ENCODE measurements at places on chromosomes 12 and 14.

DNA sequence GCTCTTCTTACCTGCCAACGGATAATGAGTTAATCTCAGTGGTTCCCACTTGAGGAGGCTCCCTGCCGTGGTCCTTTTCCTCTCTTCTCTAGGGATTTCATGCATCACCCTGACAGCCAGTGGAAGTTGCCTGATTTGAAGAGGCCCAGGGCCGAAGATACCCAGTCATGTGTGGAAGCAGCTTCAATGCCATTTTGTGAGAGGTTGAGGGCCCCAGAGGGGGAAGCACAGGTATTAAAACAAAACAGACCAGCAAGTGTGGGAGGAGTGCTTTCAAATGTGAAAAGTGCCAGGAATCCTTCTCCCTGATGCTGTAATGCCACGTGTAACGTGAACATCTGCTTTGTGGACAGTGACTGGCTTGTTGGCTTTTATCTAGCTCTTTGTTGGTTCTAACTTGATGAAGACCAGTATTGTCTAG is 1.5 kb downstream of the TCP11L2 start:
- no peak for DNase-seq

DNA sequence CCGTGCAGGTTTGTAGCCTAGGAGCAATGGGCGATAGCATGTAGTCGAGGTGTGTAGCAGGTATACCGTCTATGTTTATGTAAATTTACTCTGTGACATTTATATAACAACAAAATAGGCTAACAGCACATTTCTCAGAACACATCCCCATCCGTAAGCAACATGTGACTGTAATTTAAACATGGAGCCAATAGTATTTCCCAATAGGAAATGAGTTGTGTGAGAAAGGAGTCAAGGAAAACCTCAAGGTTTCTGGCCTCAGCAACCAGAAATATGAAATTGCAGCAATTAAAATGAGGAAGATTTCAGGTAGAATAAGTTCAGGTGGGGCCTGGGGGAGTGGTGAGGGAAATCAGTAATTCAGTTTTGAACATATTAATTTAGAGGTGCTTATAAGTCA is 136.0 kb downstream of the MSRB3 start:
- peak; percentile 2 for DNase-seq

GRCh38 chr12:47721431-47721973 is 3.8 kb downstream of the ENDOU start:
- no peak for DNase-seq

DNA sequence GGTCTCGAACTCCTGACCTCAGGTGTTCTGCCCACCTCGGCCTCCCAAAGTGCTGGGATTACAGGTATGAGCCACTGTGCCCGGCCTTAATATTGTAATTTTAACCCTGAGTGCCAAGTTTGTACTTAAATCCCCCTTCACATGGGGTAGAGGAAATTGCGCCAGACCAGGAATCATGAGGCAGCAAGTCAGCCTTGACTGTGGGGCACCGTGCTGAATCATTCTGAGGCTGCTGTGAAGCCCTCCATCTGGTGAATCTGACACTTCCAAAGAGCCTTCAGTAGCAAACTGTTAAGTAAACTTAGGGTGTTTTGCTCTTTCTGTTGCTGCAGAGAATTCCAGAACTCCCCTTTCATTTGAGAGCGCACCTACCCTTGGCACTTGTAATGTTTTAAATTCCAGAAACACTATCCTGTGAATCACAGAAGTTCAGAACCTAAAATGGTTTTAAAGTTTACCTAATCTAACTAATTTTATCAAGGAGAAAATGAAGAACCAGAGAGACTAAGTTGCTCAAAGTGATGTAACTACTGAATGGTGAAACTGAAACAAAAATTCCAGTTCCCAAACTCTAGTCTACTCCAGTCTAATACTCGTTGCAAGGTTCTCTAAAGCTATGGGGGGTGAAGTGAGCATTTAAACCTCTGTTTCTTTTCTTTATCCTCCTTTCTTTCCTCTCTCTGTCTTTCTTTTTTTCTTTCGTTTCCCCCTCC is 7.5 kb downstream of the HEBP1 start:
- DNase-seq, result peak; percentile 91

GRCh38 chr12:31471051-31471450 is 119.9 kb downstream of the DENND5B start:
- DNase-seq, result no peak

DNA sequence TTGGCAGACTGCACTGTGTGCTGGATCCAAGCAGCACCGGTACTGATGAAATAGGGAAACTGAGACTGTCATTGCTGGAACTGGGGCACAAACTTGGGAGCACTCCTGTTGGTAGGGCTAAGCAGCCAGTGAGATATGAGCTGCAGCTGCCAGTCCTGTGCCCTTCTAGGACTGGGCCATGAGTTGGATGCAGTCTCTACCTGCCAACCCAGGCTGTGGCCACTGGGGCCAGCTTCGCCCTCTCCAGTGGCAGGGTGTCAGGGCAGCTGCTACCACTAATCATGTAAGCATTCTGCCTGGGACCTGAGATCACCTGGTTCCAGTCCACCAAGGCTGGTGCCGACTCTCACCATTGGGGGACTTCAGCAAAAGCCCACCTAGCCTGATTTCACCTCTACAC is 121.1 kb downstream of the PAWR start:
- DNase-seq, result no peak

DNA sequence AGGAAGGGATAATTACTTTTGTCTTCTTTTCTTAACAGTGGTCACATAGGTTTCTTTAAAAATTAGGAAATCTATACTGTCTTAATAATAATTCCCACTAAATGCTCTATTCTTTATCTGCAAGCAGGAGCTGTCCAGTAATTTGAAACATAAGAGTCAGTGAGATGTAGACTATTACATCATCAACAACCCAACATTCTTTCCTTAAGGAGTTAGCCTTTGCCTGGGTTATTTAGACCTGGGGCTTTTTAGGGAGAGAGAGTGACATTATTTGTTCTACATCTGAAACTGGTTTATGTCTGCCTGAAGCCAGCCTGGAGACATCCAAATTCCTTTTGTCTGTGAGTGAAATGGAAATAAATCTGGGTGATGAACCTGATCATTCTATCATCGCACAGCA is 294.4 kb downstream of the TMTC2 start:
- DNase-seq, result no peak

DNA sequence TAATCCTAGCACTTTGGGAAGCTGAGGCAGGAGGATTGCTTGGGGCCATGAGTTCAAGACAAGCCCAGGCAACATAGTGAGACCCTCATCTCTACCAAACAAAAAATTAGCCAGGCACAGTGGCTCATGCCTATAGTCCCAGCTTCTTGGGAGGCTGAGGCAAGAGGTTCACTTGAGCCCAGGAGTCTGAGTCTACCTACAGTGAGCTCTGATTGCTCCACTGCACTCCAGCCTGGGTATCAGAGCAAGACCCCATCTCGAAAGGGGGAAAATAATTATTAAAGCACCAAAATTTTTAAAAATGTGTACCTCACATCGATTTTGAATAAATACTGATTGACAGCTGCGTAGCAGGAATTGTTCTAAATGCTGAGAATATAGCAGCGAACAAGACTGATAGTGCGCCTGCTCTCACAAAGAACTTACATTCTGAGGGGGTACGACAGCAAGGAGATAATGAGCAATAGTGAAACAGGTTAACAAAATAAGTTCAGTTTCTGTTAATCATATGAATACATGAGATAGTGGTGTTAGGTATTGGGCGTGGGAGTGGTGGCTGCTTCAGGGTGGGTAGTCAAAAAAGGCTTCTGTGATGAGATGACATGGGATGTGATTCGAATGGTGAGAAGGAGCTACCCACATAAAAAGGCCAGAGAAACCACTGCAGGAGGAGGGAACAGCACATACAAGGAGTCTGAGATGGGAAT is 19.6 kb downstream of the HCFC2 start:
- no peak for DNase-seq

GRCh38 chr14:103058164-103059055 is 1.1 kb upstream of the CDC42BPB start:
- no peak for DNase-seq

DNA sequence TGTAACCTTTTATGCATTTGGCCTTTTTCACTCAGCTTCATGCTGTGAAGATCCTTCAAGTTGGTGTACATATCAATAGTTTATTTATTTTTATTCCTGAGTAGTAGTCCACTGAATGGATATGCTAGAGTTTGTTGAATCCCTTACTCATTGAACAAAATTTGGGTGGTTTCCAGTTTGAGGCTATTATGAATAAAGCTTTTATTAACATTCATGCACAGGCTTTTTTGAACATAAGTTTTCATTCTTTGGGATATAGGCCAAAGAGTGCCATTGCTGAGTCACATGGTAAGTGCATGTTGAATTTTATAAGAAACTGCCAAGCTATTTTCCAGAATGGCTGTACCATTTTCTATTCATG is 59.5 kb upstream of the CAPRIN2 start:
- no peak for DNase-seq

DNA sequence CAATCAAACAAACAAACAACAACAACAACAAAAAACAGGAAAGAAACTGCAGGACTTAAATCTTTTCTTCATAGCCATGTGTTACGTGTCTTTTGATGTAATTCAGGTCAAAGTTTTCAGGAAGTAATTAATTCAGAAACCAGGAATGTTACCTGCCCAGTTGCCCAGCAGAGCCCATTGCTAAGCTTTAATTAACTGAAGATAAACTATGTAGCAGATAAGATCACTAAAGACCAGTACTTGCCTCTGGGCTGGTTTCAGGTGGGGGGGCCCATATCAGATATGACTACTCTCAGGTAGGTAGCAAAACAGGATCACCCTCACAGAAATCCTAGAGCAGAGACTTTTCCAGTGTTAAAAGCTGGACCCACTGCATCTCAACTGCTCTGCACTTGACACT is 69.2 kb downstream of the LIN7A start:
- DNase-seq, result no peak

DNA sequence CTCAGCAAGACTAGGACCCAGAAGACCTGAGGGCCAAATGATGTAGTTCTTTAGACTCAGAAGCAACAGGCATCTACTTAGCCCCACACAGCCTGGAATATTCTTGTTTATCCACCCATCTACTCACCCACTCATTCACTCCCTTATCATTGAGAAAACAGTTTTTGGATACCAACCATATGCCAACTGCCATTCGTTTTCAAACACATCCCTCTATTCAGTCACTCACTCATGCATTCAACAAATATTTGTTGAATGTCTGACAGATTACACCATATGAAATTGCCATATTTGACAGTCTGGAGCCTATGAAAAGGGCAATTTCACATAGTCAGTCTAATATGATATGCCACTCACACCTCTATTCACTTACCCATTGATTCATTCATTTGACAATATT is 103.2 kb downstream of the NT5DC3 start:
- no peak for DNase-seq

DNA sequence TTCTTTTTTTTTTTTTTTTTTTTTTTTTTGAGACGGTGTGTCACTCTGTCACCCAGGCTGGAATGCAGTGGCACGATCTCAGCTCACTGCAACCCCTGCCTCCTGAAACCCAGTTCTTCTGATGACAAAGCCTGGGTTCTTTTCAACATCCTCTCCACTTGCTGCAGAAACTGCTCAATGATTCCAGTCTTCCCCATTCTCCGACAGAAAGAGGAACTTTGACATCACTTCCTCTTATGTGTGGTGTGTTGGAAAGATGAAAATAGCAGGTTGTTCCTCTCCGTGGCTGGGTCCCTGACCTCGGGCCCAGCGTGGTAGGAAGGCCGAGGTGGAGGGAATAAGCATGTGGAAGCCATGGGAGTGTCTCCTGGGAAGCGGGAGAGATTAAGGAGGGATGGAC is 198.4 kb downstream of the PHETA1 start:
- DNase-seq, result peak; percentile 93

DNA sequence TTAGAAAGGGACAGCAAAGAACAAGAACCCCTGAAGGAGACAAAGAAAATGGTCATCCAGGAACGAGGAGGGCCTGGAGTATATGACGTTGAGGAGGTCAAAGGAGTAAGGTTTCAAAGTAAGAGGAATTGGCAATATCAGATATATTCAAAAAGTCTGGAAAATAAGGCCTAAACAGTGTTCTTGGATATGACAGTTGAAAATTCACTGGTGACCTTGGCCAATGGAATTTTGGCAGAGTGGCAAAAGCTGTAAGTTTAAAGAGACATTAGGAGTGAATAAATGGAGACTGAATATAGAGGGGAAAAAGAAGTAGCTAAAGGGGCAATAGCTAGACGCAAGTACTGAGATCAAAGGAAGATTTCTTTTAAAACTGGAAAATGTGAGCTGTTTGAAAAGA is 4.1 kb upstream of the ACTN1 start:
- DNase-seq, result no peak

- DNase-seq, result no peak
Observed at GRCh38 chr12:93466625-93467350, 526 bp upstream of the MRPL42 start.

- DNase-seq, result no peak
Observed at GRCh38 chr14:36973806-36974442, 198.5 kb downstream of the SLC25A21 start.

DNA sequence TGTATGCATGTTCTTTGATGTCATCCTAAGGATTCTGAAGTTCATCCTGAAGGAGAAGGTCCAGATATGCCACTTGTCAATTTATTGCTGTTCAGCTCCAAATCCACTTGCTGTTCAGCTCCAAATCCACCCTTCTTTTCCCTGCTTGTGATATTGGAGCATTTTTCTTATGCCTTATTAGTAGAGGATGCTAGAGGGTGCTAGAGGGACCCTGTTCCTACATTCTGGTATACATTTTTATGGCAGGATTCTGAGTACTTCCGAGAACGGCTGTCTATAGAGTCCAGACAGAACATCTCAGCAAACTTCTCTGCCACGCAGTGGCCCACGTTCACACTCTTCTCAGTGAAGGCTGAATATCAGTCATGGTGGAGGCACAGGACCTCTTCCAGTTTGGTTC is 406.7 kb downstream of the NOVA1 start:
- no peak for DNase-seq

- peak; percentile 80 for DNase-seq
Observed at GRCh38 chr14:102085948-102086708, 716 bp downstream of the HSP90AA1 start.

GRCh38 chr14:71143381-71144290 is 236.4 kb downstream of the PCNX1 start:
- DNase-seq, result peak; percentile 61

- DNase-seq, result no peak
Observed at GRCh38 chr14:52954346-52955214, 3.7 kb upstream of the FERMT2 start.

DNA sequence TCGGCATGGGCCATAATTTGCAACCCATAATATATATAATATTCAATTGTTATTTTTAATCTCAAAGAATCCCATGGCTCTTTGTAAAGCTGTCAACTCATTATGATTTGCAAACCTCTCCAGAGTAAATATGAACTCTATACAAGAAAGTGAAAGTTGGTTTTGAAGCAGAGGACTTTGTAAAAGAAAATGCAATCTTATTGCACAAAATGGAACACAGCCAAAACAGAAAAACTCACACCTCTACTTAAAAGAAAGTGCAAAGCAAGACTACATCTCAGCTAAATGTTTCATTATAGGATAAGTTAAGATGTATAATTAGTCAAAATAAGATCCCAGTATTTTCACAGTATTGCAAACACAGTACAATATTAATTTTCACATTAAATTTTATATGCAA is 111.2 kb upstream of the FLRT2 start:
- peak; percentile 22 for DNase-seq

GRCh38 chr12:94762943-94763342 is 112.6 kb upstream of the TMCC3 start:
- DNase-seq, result no peak

- peak; percentile 37 for DNase-seq
Observed at GRCh38 chr12:53046655-53047220, 3.1 kb upstream of the TNS2 start.
